Gastrocnemius medialis (tissue), 4 donors: ENCODE measurements at places on chromosomes 7 and 10. TPM values are rescaled to one million over a fixed set of nuclear protein-coding genes. Genes with fewer than 3 reads are reported as not detected.
A peak's percentile ranks its signal among the peaks of the same experiment; 100 is the strongest.

MMRN2 gene
- total RNA-seq, result 29.5 TPM

RNF32 gene
- total RNA-seq, result not detected

SHH gene
- not detected for total RNA-seq

CD36 gene
- total RNA-seq, result 210 TPM

LMOD2 gene
- 518 TPM for total RNA-seq

- no peaks in the 10 kb centered on the region for H3K36me3 ChIP-seq
- H3K27me3 ChIP-seq, result no peaks in the 10 kb centered on the region
- H3K4me1 ChIP-seq, result no peaks in the 10 kb centered on the region
- no peak overlapping the region for H3K4me3 ChIP-seq
- DNase-seq, result no peak
Measured at GRCh38 chr7:113143486-113144257, 25.3 kb upstream of the SMIM30 start.

DNA sequence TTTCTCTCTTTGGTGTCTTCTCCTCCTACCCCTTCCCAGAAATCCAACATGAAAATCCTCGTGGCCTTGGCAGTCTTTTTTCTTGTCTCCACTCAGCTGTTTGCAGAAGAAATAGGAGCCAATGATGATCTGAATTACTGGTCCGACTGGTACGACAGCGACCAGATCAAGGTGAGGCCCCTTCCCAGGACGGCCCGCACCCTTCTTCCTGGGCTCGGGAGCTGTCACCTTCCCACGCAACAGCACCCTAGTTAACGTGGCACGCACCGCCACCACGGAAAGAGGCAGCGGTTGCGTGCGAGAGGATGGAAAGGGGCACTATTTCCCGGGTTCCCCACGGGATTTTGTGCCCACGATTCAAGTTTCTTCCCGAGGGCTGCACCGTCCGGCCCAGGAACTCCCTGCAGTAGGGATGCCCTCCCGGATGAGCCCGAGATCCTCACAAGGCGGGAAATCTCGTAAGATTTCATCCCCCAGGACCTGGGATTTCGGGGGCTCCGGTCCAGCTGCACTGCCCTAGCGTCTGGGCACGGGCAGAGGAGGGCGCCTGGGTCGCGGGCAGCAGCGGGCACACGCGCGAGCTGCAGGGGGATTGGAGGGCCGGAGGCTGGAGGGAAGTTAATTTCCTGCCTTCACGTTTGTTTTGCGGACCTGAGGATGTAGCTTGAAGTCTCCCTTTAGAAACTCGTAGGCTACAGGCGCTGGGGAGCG, 834 bp downstream of the TAC1 start:
- no peak overlapping the region for H3K4me3 ChIP-seq
- H3K4me1 ChIP-seq, result no peaks in the 10 kb centered on the region
- DNase-seq, result no peak
- peaks cover 32% of the 10 kb centered on the region for H3K27me3 ChIP-seq

DNA sequence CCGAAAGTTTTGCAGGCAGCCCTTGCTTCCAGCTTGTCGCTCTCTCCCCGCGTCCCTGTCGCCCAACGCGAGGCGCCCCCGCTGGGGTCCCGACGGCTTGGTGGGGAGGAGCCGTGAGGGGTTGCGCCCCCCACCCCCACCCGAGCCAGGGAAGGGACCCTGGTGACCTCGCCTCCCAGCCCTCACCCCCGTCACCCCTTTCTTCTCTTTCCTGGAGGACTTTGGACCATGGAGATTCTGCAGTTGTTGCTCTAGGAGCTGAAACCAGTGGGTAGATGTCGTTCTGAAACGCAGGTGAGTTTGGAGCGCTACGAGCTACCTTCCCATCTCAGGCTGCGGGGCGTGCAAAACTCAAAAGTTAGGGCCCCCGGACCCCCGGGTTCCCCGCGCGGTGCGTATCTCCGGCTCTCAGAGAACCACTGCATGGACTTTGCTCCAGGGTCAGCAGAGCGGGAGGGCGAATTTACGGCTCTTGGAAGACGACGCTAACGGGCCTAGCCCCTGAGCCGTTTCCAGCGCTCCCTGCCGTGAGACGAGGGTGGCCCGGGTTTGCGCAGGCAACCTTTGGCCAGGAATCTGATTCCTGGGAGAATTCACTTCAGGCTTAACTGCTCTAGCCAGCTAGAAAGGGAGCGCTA, 684 bp upstream of the ATXN7L1 start:
- peak overlapping the region; percentile 48 for H3K27ac ChIP-seq
- peaks cover 18% of the 10 kb centered on the region for H3K4me1 ChIP-seq
- no peaks in the 10 kb centered on the region for H3K27me3 ChIP-seq

GRCh38 chr10:89216056-89216455, 8.9 kb upstream of the CH25H start:
- DNase-seq, result no peak
- H3K27ac ChIP-seq, result no peak overlapping the region
- H3K4me3 ChIP-seq, result no peak overlapping the region
- no peaks in the 10 kb centered on the region for H3K36me3 ChIP-seq

DNA sequence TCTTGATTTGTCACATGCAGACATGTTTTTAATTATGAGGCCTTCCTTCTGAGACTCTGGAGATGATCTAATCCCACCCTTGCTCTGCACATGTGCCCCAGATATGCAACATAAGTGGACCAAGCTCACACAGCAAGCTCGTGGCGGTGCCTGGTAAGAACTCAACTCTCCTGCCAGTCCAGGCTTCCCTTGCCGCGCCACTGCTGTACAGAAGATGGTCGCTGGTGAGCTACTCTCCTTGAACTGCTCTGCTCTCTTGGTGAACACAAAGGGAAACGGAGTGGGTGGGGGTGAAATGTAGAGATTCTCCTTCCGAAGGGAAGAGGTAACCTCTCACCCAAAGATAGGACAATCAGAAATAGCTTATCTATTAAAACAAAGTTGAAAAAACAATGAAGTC, 25.7 kb downstream of the MYOF start:
- no peak for DNase-seq
- no peak overlapping the region for H3K4me3 ChIP-seq
- peaks cover 6% of the 10 kb centered on the region for H3K4me1 ChIP-seq
- no peak overlapping the region for H3K27ac ChIP-seq
- no peaks in the 10 kb centered on the region for H3K27me3 ChIP-seq

GRCh38 chr7:127485482-127485881, 93.0 kb upstream of the ZNF800 start:
- H3K36me3 ChIP-seq, result no peaks in the 10 kb centered on the region
- H3K27me3 ChIP-seq, result no peaks in the 10 kb centered on the region
- no peak overlapping the region for H3K4me3 ChIP-seq
- no peak overlapping the region for H3K27ac ChIP-seq

- no peaks in the 10 kb centered on the region for H3K27me3 ChIP-seq
- DNase-seq, result no peak
- no peak overlapping the region for H3K27ac ChIP-seq
- H3K4me1 ChIP-seq, result no peaks in the 10 kb centered on the region
- no peaks in the 10 kb centered on the region for H3K36me3 ChIP-seq
Measured at GRCh38 chr7:37796138-37796775, 52.1 kb upstream of the NME8 start.

GRCh38 chr7:12578930-12579640, 8.6 kb downstream of the SCIN start:
- H3K36me3 ChIP-seq, result no peaks in the 10 kb centered on the region
- no peaks in the 10 kb centered on the region for H3K4me1 ChIP-seq
- H3K27me3 ChIP-seq, result no peaks in the 10 kb centered on the region
- no peak overlapping the region for H3K27ac ChIP-seq
